ENCODE measurements at places on chromosomes 13 and 19.

DNA sequence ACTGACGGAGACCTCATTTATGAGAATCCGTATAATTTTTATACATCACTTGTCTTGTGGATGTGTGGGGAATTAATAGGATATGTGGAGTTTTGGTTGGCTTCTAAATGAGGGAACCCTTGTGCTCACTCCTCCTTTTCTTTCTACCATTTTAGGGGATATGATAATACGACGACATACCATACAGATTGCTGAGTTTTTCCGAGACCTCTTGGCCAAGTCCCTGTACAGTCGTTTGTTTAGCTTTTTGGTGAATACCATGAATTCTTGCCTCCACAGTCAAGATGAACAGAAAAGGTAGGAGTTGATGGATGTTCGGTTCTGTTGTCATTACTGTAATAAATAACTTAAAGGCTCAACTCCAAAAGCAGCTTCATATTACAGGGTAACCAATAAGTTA is 335.2 kb downstream of the MYO16 start:
- DNase-seq = no peak

DNA sequence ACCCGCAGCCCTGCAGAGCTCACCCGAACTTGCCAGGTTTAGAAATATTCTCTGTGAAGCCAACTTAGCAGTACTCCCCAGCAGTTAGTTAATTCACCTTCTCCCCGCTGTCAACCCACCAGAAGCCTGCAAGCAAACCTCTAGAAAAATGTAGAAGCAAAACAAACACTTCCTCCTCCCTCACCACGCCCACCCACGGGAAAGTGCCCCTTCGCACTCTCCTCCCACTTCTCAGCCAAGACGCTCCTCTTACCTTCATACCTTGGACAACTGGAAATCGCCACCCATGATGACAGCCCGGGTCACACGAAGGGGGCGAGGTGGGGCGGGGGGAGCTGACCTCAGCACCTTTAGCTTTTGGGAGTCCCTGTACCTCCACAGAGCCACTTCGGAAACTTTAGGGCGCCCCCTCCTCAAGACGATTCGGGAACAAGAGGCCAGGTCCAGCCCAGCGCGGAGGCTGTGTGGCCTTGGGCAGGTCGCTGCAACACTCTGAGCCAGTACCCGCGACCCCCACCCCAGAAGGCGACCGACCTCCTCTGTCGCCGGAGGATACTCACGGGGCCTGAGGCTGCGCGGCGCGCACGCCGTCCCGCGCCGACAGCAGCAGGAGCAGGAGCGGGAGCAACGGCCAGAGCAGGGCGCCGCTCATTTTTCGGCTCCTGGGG is 485 bp downstream of the CPAMD8 start:
- DNase-seq = no peak

GRCh38 chr19:5232798-5233505 is 107.7 kb downstream of the PTPRS start:
- no peak for DNase-seq

GRCh38 chr13:36363366-36363863 is 17.2 kb upstream of the SPART start:
- no peak for DNase-seq

GRCh38 chr19:10412257-10412977 is 7.9 kb upstream of the PDE4A start:
- DNase-seq = no peak

- DNase-seq = no peak
Observed at GRCh38 chr13:76597868-76598267, 288.3 kb downstream of the KCTD12 start.

- DNase-seq = no peak
Observed at GRCh38 chr19:37217480-37217774, 587 bp upstream of the ZNF383 start.

- DNase-seq = no peak
Observed at GRCh38 chr19:56139847-56140582, 1.1 kb upstream of the ZNF444 start.

- no peak for DNase-seq
Observed at GRCh38 chr13:27915301-27916207, 4.2 kb upstream of the PDX1 start.

- DNase-seq = no peak
Observed at GRCh38 chr13:76889254-76889653, 3.0 kb upstream of the KCTD12 start.

GRCh38 chr19:13884726-13885591 is 8.0 kb downstream of the NANOS3 start:
- no peak for DNase-seq

All from activated CD8-positive, alpha-beta memory T cell treated with anti-CD3 and anti-CD28 coated beads for 48 hours (primary cell).